ENCODE measurements at places on chromosomes 2 and 18.

DNA sequence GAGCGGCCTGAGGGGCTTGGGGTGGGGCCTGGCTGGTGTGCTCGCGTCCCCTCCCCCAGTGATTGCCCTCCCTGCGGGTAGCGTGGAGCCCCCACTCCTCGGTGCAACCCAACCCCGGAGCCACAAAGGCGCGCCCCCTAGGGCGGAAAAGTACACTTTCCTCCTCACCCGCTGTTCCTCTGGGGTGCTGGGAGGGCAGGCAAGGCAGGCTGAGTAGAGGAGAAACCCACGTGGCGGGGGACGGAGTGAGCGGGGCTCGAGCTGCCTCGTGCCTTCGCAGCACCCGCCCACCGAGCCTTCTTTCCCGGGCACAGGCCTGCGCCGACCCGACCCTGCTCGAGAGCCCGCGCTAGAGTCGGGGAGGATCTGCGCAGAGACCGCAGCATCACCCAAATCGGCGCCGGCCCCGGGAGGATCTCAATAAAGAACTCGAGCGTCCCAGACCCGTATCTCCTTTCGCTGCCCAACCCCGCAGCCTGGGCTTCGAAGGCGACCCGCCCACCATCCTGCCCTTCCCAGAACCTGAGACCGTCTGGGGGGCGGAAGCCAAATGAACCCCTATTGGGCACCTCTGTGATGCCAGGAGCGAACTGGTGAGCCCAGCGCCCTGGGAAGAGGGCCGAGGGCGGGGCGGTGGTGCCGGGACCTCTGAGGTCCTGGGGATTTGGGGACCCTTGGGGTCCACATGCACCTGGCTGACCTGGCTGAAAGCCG, 1.5 kb downstream of the UCN start:
- DNase-seq, result no peak

- peak; percentile 9 for DNase-seq
Measured at GRCh38 chr2:120820953-120821279, 85.2 kb downstream of the GLI2 start.

DNA sequence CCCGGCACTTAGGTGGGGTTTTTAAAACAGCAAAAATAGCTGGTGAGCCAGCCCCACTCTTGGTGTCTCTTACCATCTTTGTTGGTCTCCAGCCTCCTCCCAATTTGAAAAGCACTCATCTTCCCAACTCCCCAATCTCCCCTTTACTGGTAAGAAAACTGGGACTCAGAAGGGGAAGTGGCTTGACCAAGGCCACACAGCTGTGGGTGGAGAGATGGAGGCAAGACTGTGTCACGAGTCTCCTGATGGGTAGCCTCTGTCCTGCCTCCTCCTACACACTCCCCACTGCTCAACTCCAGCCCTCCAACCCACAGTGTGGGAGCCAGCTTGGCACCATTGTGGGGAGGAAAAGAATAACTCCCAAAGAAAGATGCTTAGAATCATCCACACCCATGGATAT, 140.4 kb downstream of the SMAD2 start:
- no peak for DNase-seq

GRCh38 chr2:45953376-45954027, 302.0 kb downstream of the PRKCE start:
- no peak for DNase-seq

DNA sequence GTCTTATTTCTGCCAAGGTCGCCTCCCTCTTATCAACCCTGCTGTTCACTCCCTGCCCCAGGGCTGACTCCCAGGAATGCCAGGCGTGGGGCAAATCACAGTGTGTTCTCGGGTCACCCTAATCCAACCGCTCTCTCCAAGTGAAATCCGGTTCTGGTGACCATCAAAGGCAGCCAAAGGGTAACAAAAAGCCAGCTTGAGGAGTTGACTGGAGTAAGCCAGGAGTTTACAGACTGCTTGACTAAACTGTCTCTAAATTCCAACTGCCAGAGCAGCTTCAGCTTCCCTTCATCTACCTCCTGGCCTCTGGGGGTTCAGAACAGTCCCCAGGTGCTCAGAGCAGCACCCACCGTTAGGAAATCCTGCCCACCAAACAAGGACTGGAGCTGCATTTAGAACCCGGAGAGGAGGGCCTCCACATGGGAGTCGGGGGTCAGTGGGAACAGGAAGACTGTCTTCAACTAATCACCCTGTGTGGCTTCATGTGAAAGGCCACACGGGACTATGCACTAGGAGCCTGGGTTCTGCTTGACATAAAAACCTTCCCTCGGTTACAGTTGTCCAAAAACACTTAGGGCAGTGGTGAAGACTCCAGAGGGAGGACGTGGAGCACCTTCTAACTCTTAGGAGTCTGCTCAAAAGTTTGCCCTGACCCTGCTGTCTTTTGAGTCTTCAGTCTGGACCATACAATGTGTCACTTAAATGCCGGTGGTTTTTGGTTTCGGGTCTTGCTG, 24.2 kb upstream of the MCFD2 start:
- no peak for DNase-seq

DNA sequence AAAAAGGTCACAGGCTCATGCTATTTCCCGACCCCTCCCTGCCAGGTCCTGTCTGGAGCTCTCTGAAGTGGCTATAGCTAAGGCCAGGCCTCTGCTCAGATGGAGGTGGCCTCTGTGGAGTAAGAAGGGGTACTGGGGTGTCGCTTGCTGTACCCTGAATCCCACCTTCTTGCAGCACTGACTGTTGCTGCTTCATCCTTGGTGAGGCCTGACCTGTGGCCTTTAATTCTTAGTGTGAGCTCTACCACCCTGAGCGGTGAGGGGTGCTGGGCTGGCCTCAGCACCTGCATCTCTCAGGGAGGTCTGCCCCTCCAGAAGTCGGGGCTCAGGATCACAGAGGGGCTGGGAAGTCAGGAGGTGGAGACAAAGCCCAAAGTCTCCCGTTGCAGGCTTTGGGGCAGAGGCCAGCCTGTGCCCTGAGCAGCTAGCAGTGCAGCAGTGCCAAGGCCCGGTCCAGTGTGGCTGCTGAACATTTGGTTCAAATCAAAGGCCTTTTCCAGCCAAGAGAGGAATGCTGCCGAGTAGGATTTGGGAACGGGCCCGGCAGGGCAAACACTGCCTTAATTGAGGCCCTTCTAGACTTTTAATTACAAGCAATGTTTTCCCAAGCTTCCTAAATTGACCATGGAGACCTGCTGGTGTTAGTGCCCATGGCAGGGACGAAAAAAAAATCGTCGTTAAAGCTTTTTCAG, 133.5 kb upstream of the HAAO start:
- DNase-seq, result no peak

Measured in NB4 (cell line).